ENCODE measurements at places on chromosomes 11 and 22.

- no peak for DNase-seq
Measured at GRCh38 chr11:8873741-8874405, 37.1 kb upstream of the AKIP1 start.

GRCh38 chr11:106473089-106473722, 395.7 kb downstream of the AASDHPPT start:
- DNase-seq: no peak

DNA sequence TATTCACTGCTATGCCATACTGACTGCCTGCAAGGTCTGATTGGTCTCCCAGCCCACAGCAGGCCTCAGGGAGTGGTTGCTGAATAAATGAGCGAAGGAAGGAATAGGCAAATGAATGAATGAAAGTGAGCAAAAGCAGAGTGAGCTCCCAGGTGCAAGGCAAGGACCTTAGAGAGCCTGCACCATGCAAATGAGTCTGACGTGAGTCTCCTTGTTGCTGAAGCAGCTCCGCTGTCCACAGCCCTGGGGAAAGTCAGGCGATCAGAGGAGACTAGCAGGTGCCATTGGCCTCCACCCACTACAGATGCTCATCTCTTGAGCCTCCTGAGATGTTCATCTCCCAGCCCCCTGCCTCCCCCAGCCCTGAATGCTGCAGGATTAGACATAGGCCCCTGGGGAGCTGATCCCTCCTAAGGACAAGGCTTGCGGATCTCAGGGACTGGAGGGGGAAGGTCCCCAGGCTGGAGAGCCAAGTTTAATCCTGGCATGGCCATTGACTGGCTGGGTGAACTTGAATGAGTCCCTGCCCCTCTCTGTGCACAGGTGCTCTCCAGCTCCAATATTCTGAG, 22.1 kb downstream of the GDPD5 start:
- DNase-seq: no peak

DNA sequence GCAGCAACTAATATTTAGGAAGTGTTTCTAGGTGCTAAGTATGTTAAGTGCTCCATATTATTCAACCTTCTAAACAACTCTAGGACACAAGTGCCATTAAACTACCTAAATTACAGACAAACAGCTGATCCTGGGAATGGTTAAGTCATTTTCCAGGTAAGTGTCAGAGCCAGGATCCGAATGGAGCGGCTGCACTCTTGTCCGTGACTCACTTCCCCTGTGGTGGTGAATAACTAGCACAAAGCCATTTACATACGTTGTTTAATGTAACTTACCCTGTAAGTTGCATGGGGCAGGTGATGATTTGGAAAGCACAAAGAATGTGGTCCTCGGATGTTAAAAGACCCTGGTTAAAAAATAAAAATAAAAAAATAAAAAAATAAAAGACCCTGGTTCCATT, 8.8 kb upstream of the PRG2 start:
- no peak for DNase-seq

GRCh38 chr22:50601669-50602337, 1.2 kb downstream of the MAPK8IP2 start:
- DNase-seq: no peak

DNA sequence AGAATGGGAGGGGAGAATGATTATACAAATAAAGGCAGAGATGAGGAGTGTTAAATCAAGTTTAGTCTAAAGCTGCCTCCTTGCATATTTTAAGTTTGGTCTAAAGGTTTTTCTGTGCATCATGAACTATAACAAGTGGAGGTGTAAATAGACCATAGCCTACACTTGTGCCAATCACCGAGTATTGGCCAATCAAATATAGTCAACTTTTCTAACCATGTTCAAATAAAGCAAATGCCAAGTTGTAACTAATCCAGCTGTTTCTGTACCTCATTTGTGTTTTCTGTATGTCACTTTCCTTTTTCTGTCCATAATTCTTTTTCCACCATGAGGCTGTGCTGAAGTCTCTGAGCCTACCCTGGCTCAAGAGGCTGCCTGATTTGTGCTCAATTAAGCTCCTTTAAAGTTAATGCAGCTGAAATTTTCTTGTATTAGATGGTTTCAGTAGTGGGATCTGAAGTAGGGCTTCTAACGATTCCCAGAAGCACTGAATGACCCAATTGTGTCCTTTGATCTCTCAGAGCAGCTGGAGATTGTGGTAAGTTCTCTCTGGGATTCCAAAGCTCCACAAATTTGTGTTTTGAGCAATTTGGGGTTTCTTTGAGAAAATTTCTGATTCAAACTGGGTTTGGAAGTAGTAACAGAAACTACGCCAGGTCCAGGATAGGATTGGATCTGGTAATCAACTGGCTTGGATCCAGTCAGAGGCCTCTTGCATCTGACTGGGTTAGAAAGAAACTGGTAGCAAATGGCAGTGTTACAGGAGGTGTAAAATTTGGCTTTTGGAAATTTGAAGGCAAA, 25.6 kb downstream of the OR5A2 start:
- DNase-seq: no peak

DNA sequence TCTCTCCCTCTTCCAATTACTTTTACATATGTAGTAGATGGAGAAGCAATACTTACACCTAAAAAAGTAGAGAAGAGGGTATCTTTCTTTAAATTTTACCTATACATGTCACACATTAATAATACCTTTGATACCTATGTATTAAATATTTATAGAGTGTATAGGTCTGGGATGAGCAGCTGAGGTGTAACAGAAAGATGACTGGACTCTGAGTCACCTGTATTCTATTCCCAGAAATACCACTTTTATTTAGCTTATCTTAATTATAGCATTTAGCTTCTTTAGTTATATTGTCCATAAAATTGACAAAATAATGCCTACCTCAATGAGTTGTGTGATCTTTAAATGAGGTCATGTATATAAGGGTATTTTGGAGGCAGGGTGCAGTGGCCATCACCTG, 30.6 kb upstream of the YAP1 start:
- DNase-seq: no peak

DNA sequence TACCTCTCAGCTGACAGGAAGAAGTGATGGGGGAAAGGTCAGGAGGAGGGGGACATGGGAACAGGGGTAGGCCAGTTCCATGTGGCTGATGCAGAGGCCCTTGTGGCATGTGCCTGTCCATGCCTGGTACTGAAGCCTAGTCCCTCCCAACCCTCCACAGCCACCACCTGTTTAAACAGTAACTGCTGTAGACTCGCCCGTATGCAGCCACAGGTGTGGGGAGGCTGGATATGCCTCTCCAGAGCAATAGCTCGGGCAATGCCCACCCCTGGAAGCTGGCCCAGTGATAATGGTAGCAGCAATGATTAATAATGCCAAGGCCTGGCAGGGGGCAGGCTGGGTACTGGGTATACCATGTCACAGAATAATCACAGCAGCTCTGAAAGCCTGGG, 2.3 kb downstream of the SMTN start:
- no peak for DNase-seq

DNA sequence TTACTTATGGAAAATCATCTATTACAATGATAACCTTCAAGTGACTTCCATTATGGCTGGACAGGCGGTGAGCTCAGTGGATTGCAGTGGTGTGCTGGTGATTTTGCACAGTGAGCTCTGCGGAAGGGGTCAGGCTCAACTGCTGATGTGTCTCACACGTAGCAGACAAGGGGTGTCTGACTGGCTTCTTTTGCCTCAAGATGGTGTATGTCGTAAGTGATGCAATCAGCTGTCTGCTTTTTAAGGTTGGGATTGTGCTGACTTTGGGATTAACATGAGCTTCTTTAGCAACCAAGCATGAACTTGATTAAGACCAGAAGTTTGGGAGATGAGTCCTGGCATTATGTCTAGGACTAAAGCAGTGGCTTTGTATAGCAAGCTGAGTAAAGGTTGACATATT, 49.5 kb downstream of the POLD3 start:
- no peak for DNase-seq

DNA sequence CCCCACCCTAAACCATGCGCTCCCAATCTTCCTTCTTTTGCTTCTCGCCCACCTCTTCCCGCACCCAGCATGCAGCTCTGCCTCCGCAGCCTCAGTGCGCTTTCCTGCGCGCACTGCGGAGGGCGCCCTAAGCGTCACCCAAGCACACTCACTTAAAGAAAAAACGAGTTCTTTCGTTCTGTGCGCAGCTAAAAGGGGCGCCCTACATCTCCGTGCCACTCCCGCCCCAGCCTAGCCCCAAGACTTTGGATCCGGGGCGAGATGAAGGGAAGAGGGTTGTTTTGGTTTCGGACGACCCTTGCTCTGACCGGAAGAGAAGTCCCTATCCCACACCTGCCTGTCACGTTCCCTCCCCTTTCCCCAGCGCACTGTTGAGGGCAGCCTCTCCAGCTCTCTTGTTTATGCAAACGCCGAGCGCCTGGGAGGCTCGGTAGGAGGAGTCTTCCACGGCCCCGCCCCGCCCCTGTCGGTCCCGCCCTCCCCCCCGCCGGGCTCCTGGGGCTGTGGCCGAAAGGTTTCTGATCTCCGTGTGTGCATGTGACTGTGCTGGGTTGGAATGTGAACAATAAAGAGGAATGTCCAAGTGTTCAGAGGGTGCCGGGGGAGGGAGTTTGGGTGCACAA, 5.3 kb downstream of the VSIG2 start:
- DNase-seq: peak; percentile 68

DNA sequence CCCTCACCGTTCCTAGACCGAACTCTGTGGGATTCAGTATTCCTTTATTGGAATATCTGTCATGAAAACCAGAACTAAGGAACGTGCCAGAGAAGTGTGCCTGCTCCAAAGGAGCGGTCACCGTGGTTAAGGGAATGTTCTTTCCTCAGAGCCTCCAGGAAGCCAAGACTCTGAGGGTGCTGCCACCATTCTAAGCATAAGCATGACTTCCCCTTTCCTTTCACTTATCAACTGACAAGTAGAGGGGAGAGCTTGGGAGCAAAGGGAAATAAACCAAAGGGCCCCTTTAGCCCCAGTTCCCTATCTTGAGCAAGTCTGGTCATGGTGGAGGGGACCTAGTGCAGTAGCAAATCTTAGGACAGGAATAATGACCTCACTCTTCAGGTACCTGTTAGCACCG, 26.8 kb downstream of the CTR9 start:
- no peak for DNase-seq

All from activated CD4-positive, CD25-positive, alpha-beta regulatory T cell treated with anti-CD3 and anti-CD28 coated beads, Interleukin-2, amount 50 U/mL, for 72 hours (primary cell).